ENCODE measurements at places on chromosomes 7 and 10. TPM values are rescaled to one million over a fixed set of nuclear protein-coding genes. Genes with fewer than 3 reads are reported as not detected.

Gene BAZ1B
- 37.2 TPM for total RNA-seq

Gene PON2
- total RNA-seq = 44.0 TPM

Gene UNCX
- total RNA-seq = not detected

Gene ATOH7
- not detected for total RNA-seq

Gene SLC13A1
- not detected for total RNA-seq

Gene CNPY1
- not detected for total RNA-seq

Gene NPSR1
- total RNA-seq = not detected

Gene COL1A2
- 4,961 TPM for total RNA-seq

Gene LEP
- total RNA-seq = 0.94 TPM

Gene STOX1
- total RNA-seq = 0.12 TPM

Gene SFTPD
- 0.15 TPM for total RNA-seq

Gene SEC31B
- total RNA-seq = 1.4 TPM

Gene TMEM273
- not detected for total RNA-seq

Gene SEMA3D
- total RNA-seq = 17.9 TPM

Gene CFAP58
- total RNA-seq = 0.75 TPM

Gene TBL2
- 83.4 TPM for total RNA-seq

Gene NUTM2B
- total RNA-seq = not detected

Gene GPER1
- total RNA-seq = 0.83 TPM

Gene ABCB1
- total RNA-seq = 0.75 TPM

Gene OPN1SW
- not detected for total RNA-seq

Gene CYP3A4
- total RNA-seq = not detected

Gene WDR86
- total RNA-seq = 1.1 TPM

Gene UTF1
- not detected for total RNA-seq

Gene SLC18A3
- under 0.01 TPM for total RNA-seq

Gene LOXL4
- 122 TPM for total RNA-seq

Gene LAMB4
- total RNA-seq = 0.12 TPM

Gene PLAC9
- total RNA-seq = 24.6 TPM

Gene GHRHR
- not detected for total RNA-seq

Gene TBC1D12
- 5.5 TPM for total RNA-seq

Gene AGK
- total RNA-seq = 6.9 TPM

Gene TDRD1
- 7.7 TPM for total RNA-seq

Gene GTF2IRD1
- total RNA-seq = 6.8 TPM

Gene ABCC2
- 0.15 TPM for total RNA-seq

Gene FAM25C
- total RNA-seq = not detected

Gene FAM149B1
- 53.4 TPM for total RNA-seq

Gene NYAP1
- total RNA-seq = 0.38 TPM

Gene GSTO2
- total RNA-seq = 0.47 TPM

Gene OLAH
- total RNA-seq = not detected

Gene SLC25A13
- total RNA-seq = 3.0 TPM

Gene TMEM140
- total RNA-seq = 11.5 TPM

Gene GRM8
- not detected for total RNA-seq

Gene SPDYE9
- not detected for total RNA-seq

Measured in smooth muscle cell of the coronary artery (primary cell).